AG20443 (cell line): ENCODE measurements at places on chromosomes 7 and 10.

- DNase-seq = no peak
These were observed 26.8 kb upstream of the ZNF488 start for GRCh38 chr10:47410862-47411261.

DNA sequence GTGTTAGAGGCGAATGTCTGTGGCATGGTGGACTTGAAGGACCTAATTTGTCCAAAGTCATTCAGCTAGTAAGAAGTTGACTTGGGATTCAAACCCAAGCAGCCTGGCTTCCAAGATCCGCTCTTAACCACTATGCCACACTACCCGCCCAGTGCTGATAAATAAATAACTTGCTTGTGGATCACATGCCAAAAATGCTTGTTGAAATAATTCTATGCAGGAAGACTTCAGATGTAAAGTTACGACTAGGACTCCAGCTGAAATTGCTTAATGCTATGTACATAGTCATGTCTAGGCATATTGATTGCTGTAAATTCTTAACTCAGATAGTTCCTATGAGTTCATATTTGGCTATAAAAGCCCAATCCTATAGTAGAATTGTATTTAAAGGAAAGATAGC is 76.0 kb downstream of the PLXDC2 start:
- DNase-seq = no peak

DNA sequence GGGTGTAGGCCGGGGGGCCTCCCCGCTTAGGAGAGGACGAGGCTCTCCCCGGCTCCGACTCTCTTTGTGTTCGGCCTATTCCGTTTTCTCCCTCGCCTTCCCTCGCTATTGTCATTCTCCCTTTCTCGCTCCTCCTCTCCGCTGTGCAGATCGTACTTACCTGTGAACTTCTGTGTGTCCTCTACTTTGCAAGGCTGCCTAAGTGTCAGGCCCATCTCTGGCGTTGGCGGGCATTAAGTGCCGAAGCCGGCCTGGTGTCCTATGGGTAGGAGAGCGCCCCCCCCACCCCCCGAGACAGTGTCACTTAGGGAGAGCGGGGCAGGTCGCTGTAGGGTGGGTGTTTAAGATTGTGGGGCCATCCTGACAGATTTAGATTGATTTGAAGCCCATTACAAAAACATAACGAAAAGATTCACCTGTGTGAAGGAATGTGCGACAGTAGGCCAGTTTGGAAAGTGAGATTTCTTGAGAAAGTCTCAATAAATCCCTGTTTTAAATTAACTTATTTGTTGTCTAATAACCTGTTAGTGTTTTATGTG is 579 bp downstream of the RBM33 start:
- DNase-seq = peak; percentile 69

DNA sequence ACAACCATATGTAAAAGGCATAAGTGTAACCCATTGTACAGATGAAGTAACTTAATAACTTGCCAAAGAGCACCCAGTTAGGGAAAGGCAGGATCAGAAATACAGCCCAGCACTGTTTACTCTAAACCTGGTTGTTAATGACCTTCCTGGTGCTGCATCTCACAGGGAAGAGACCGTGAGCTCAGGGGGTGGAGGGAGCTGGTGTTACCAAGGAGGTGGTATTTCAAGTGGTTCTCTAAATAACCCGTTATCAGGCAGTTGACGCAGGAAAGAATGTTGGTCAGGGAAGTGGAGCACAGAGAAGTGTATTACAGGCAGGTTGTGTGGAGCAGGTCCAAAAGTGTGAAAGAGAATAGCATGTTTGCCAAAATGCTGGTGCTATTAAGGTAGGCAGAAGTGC is 4.4 kb upstream of the ST7 start:
- no peak for DNase-seq

- DNase-seq = peak; percentile 64
These were observed 25.0 kb downstream of the VTI1A start for GRCh38 chr10:112471878-112472487.

- DNase-seq = no peak
These were observed 871.8 kb downstream of the IPMK start for GRCh38 chr10:57395923-57396322.

GRCh38 chr10:100551738-100552137 is 16.0 kb downstream of the HIF1AN start:
- no peak for DNase-seq

- no peak for DNase-seq
These were observed 38.1 kb downstream of the COL1A2 start for GRCh38 chr7:94432817-94433216.

DNA sequence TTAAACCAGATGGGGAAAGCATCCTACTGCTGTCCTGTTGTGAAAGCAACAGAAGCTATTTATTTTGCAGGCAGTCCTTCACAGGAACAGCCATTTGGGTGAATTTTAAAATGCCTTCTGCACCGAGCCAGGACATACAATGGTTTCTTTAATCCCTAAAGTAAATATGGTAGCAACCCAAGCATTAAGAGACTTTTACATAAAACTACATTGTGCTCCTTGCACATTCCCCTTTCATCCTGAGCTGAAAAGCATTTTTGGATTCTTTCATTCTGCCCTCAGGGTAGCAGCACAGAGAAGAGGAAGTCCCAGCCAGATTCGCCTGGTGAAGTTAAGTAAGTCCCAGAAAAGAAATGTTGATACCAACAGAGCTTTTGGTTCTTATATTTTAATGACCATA is 84.0 kb upstream of the FAM3C start:
- no peak for DNase-seq

DNA sequence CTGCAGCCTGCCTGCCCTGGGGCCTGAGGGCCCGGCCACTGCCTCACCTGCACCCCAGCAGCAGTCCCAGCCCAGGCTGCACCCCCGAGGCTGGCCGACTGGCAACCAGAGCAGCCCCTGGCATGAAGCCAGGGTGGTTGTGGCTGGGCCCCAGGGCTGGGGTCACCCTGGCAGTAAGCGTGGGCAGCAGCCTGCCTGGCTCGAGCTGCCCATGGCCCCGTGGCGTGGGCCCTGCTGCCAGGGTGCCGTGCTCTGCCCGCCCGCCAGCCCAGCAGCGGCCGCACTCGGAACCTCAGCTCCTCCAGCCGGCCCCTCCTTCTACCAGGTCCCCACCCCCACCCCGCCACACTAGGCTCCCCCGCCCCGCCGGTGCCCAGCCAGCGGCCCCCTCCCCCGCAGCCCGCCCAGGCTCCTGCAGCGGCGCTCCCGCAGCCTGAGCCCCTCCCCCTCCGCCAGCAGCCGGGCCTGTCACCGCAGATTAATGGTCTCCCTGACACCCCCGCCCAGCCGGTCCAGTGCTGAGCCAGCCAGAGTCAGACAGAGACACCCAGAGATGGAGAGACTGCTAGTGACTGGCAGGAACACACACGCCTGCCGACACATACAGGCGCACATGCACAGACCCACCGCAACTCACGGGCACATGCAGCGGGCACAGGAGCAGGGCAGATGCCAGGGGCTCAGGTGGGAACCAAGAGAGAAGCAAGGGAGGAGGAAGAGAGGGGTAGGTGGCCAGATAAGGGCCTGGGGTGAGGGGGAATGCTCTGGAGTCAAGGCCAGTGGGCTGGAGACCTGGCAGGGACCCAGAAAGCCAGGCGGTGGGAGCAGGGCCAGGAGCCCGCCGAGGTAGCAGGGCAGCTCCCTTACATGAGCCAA is 22.4 kb downstream of the KCNH2 start:
- DNase-seq = no peak
